Activated T-helper 1 cell treated with anti-CD3 and anti-CD28 coated beads, Interleukin-12 subunit alpha, Interleukin-12 subunit beta, Interleukin-2, Interleukin-4 antibody, amounts not matched to agents 30 ng/mL and 10 ng/mL and 1 ng/mL, durations not matched to agents 14 hours and 24 hours and 36 hours (primary cell): ENCODE measurements at places on chromosomes 7 and 10. TPM values are rescaled to one million over a fixed set of nuclear protein-coding genes. Genes with fewer than 3 reads are reported as not detected.

DNA sequence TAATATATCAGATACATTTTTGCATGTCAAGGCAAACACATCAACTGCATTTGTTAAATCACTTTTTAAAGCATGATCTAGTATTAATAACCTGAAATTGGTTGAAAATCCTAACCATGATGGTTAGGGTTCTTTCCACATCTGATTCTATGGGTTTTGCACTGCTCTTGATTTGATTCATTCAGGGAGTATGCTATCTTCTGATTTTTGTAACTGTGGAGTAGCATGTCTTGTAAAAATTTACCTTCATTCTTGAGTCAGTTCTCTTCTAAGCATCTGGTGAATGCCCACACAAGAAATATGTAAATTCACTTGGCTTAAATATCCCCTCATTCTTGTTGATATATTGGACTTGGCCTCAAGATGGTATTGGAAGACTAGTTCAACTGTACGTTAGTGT lies 178.7 kb downstream of the KLF6 start:
- H3K27ac ChIP-seq, result no peak overlapping the region
- H3K4me3 ChIP-seq, result no peak overlapping the region
- H3K4me1 ChIP-seq, result peaks cover 6% of the 10 kb centered on the region
- DNase-seq, result no peak

DNA sequence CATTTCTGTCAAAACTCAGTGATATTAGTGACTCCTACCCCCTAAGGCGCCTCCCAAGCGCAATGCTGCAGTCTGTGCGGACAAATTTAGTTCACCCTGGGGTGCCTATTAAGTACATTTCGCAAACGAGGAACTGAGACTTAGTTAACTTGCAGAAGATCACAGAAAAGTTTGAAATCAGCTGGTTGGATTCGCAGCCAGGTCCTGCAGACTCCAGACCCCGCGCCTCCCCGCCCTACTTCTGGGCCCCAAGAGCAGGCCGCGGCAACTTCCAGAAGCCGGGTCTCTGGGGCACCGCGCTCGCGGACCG lies 588 bp downstream of the CYREN start:
- H3K4me3 ChIP-seq, result peak overlapping the region; percentile 95
- H3K4me1 ChIP-seq, result peaks cover 38% of the 10 kb centered on the region
- H3K36me3 ChIP-seq, result peaks cover 32% of the 10 kb centered on the region
- no peak for DNase-seq
- H3K27me3 ChIP-seq, result no peaks in the 10 kb centered on the region
- H3K27ac ChIP-seq, result peak overlapping the region; percentile 96

DNA sequence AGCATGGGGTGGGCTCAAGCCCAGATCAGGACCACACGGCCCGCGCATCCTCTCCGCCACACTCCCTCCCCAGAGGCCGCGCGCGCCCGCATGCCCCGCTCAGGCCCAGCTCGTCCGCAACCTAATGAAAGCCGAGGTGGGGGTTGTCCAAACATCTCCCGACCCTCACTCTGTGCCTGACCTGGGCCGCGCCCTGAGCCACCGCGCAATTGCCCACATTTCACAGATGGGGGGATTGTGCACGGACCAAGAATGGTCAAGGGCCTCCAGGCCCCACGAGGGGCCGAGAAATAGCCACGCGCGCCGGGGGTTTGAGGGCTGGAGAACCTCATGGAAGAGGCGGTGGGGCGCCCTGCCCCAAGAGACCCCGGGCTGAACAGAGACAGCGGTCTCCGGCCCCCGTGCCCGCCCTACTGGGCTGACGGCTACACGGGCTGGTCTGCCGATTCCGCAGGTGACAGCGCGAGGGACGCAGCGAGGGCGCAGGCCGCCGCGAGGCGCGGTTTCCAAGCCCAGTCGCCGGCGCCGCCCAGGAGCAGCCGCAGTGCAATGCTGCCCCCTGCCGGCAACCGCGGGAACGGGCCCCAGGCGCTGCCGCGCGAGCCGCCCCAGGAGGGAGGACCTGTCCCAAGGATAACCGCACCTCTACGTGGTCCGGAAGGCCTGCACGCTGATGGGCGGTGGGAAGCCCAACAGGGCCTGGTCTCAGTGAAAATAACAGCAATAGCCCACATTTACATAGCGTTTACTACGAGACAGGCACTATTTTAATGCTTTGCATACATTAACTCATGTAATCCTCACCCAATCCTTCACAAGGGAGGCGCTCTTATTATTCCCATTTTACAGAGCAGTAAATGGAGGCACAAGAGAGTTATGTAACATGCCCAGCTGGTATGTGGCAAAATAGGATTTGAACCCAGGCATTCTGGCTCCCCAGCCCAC lies 10.5 kb upstream of the GRID1 start:
- no peak overlapping the region for H3K27ac ChIP-seq
- H3K4me1 ChIP-seq, result no peaks in the 10 kb centered on the region
- peaks cover 31% of the 10 kb centered on the region for H3K27me3 ChIP-seq
- DNase-seq, result peak; percentile 74
- H3K4me3 ChIP-seq, result no peak overlapping the region

The AFAP1L2 gene
- total RNA-seq, result 3.7 and 4.1 TPM in 2 replicates

DNA sequence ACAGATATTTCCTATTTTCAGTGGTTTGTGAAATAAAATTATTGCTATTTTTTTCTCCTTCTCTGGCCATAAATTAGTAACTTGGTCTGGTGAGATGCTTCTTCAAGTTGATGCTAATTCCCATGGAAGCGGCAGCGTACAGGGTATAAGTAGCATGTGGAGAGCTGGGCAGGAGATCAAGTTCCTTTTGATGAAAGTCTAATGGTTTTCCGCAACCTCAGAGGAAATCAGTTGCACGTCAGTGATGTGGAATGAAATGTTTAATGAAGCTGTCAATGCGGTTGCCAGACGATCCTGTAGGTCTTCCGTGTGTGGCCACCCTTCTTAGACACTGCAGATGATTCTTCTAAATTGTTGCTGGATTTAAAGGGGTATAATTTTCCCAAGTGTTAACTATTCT lies 236.4 kb upstream of the GRM3 start:
- H3K4me3 ChIP-seq, result no peak overlapping the region
- no peak for DNase-seq
- no peaks in the 10 kb centered on the region for H3K36me3 ChIP-seq
- H3K4me1 ChIP-seq, result no peaks in the 10 kb centered on the region
- no peaks in the 10 kb centered on the region for H3K27me3 ChIP-seq

The EMX2 gene
- not detected in 2 replicates for total RNA-seq
